Progenitor cell of endocrine pancreas (in vitro differentiated cells): ENCODE measurements at places on chromosomes 5 and 9. TPM values are rescaled to one million over a fixed set of nuclear protein-coding genes. Genes with fewer than 3 reads are reported as not detected.

The MARVELD2 gene
- total RNA-seq, result 67.0 and 71.6 TPM in 2 replicates

The CATSPER3 gene
- 1.3 and 1.4 TPM in 2 replicates for total RNA-seq

The TMC1 gene
- not detected in 2 replicates for total RNA-seq

The GCNT4 gene
- 2.5 and 3.3 TPM in 2 replicates for total RNA-seq

The CAMK2A gene
- total RNA-seq, result not detected in 2 replicates

The SLC4A9 gene
- total RNA-seq, result 0.31 and 0.58 TPM in 2 replicates

The PCSK5 gene
- 7.3 and 9.8 TPM in 2 replicates for total RNA-seq

The TLX3 gene
- total RNA-seq, result not detected in 2 replicates

The FBN2 gene
- 6.6 and 16.3 TPM in 2 replicates for total RNA-seq

The BAAT gene
- 0.36 TPM in 1 of 2 replicates, not detected in the other for total RNA-seq

The SAPCD2 gene
- total RNA-seq, result 15.1 and 15.3 TPM in 2 replicates

The KLHL3 gene
- 32.1 and 34.7 TPM in 2 replicates for total RNA-seq

The DOCK8 gene
- 5.7 and 8.3 TPM in 2 replicates for total RNA-seq

The MEIKIN gene
- total RNA-seq, result not detected in 2 replicates

The OGN gene
- not detected in 2 replicates for total RNA-seq

The DEPDC1B gene
- total RNA-seq, result 37.0 and 38.5 TPM in 2 replicates
